ENCODE measurements at places on chromosomes 6 and 20. TPM values are rescaled to one million over a fixed set of nuclear protein-coding genes. Genes with fewer than 3 reads are reported as not detected.

The SYNCRIP gene
- polyA plus RNA-seq, result 48.5 TPM

The BICRAL gene
- 4.5 TPM for polyA plus RNA-seq

The BMP5 gene
- 0.26 TPM for polyA plus RNA-seq

The SUN5 gene
- not detected for polyA plus RNA-seq

The BIRC7 gene
- polyA plus RNA-seq, result not detected

The ANKS1A gene
- 5.4 TPM for polyA plus RNA-seq

The DCDC2 gene
- polyA plus RNA-seq, result 8.6 TPM

The C4B gene
- 22.4 TPM for polyA plus RNA-seq

The ANGPT4 gene
- 0.30 TPM for polyA plus RNA-seq

The C20orf141 gene
- not detected for polyA plus RNA-seq

The OGFR gene
- polyA plus RNA-seq, result 32.9 TPM

The HLA-DQA1 gene
- 47.9 TPM for polyA plus RNA-seq

The IMPG1 gene
- polyA plus RNA-seq, result not detected

The CST5 gene
- not detected for polyA plus RNA-seq

The RSPO4 gene
- polyA plus RNA-seq, result 0.03 TPM

The VSTM2L gene
- polyA plus RNA-seq, result 0.82 TPM

The CALHM4 gene
- not detected for polyA plus RNA-seq
